Activated naive CD4-positive, alpha-beta T cell (primary cell): ENCODE measurements at places on chromosomes 1 and 21.

GRCh38 chr1:234841281-234841680 lies 231.3 kb upstream of the IRF2BP2 start:
- DNase-seq = no peak

GRCh38 chr1:33007190-33008050 lies 29.3 kb downstream of the AK2 start:
- no peak for DNase-seq

- DNase-seq = no peak
These were observed 49.4 kb downstream of the LAMC2 start for GRCh38 chr1:183235503-183235902.

- no peak for DNase-seq
These were observed 38.1 kb downstream of the NIBAN1 start for GRCh38 chr1:184935920-184936798.

DNA sequence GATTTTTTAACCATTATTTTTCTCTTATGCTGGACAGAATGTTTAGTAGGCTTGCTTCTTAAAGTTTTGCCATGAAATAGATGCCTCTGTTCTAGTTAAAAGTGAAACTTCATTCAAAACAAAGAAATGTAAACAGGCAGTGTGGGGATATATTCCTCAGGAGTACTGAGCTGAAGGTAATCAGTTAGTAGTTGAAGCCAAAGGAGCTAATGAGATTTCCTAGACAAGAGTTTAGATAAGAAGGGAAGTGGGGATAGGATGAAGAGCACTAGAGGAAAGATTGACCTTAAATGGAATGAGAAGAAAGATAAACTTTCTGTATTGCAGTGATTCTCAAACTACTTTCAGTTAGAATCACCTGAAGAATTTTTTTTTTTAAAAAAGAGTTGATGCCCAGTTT lies 23.9 kb downstream of the PRRC2C start:
- DNase-seq = no peak

- DNase-seq = no peak
These were observed 3.8 kb upstream of the NCMAP start for GRCh38 chr1:24551960-24552571.

DNA sequence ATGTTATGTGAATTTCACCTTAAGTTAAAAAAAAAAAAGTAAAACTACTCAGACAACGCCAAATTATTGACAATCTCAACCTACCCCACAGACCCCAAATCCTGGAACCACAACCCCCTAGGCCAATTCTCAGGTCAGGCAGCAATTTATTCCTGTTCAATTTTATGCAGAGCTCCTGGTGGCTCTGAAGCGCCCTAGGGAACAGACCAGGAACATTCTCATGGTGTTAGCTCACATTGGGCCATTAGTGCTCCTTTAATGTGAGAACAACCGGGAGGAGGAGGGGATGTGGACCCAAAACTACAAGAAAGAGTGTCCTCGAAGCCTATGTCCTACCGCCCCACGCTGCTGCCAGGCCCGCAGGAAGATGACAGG lies 403 bp upstream of the PSEN2 start:
- DNase-seq = no peak

GRCh38 chr1:1121611-1122077 lies 5.8 kb upstream of the C1orf159 start:
- DNase-seq = no peak

DNA sequence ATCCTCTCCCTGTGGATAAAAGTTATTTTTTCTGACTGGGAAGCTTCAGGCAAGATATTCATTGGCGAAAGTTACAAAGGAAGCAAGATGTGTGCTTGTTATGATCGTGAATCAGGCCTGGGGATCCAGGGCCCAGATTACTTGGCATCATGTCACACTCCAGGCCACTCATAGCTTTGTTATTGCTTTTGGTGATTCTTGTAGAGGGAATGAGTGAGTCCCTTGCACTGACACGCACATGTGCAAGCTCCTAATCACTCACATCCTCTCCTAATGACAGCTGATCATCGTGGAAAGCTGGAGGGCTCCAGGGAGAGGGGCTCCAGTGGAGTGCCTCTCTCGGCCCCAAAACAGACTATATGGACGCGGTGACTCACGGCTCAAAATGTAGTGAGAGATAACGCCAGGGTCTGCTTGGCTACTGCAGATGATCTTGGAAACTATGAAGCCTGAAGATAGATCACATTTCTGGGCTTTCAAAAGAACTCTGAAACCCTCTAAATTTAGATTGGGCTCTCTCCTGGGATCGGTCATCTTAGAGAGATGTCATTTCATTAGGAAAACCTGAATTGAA lies 481.1 kb upstream of the USP24 start:
- DNase-seq = no peak

- DNase-seq = no peak
These were observed 43.8 kb downstream of the NCF2 start for GRCh38 chr1:183546427-183546826.

- DNase-seq = no peak
These were observed 8.6 kb upstream of the LRRC8B start for GRCh38 chr1:89516055-89516454.

DNA sequence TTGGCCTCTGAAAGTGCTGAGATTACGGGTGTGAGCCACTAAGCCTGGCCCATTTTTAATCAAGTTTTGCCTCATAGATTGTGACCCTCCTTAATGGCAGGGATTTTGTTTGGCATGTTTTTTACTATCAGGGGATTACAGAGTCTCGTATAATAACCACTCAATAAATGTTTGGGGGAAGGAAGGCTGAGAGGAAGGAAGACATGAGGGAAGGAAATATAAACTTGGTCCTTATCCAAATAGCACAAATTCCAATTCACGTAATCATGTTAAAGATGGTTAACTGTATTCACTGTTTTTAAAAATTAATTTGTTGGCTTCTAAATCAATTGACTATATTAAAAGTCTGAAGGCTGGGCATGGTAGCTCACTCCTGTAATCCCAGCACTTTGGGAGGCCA lies 30.9 kb upstream of the SERTAD4 start:
- no peak for DNase-seq

GRCh38 chr1:226601456-226601855 lies 52.9 kb downstream of the STUM start:
- no peak for DNase-seq

GRCh38 chr1:1630965-1631781 lies 800 bp upstream of the MMP23B start:
- DNase-seq = no peak

GRCh38 chr1:10980094-10980577 lies 32.3 kb upstream of the TARDBP start:
- DNase-seq = no peak

DNA sequence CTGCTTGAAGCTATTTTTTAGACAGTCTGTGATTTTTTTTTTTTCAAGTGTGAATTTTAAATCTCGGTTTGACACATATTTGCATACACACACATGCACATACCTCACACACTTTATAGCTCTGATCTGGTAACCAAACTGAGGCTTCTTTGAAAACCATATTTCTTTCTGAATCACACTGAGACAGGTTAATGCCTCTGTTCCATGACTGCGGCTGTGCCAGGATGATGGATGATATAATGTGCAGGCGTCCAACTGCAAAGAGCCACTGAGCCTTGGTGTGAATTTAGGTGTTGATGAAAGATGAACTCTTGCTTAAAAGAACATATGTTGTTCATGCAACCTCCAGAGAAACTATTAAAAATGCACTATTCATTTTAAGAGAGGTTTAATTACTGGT lies 504.0 kb upstream of the OLFM3 start:
- DNase-seq = no peak

DNA sequence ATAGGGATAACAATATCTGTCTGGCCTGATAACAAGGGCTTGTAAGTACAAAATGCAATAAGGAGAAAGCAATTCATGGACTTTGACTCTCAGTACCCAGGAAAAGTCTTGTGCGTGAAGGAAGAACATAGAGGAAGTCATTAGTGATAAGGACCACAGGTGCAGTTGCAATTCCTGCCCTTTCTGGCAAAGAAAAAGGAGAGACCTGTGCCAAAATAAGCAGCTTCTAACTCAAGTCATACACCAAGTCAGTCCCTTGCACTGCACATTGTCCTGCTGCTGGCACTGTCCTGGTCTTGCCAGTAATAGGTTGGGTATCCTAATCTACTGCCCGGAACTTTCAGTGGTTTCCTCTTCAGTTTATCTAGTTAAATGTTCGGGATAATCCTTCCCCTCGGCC lies 14.8 kb upstream of the SOD1 start:
- DNase-seq = no peak

DNA sequence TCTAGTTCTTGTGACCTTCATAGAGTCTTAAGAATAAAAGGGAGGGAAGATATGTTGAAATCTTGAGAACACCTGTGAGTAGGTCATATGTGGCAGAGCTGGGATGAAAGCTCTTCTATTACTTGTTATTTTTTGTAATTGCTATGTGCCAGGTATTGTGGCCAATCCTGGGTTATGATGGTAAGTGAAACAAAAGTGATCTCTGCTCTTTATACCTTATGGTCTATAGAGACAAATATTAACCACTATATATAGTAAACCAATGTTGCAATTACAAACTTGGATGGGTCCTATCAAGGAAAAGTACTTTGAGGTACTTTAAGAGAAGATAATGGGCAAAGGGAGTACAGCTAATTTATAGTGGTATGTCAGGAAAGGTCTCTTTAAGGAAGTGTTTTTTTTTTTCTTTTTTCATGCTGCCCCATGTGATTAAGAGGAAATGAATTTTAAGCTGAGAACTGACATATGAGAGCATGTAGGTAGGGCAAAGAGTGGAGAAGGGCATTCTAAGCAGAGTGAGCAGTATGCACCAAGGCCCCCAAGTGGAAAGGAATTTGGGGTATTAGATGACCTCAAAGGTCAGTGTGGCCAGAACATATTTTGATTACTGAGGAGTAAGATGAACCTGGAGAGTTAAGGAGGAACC lies 43.3 kb downstream of the POU2F1 start:
- no peak for DNase-seq

DNA sequence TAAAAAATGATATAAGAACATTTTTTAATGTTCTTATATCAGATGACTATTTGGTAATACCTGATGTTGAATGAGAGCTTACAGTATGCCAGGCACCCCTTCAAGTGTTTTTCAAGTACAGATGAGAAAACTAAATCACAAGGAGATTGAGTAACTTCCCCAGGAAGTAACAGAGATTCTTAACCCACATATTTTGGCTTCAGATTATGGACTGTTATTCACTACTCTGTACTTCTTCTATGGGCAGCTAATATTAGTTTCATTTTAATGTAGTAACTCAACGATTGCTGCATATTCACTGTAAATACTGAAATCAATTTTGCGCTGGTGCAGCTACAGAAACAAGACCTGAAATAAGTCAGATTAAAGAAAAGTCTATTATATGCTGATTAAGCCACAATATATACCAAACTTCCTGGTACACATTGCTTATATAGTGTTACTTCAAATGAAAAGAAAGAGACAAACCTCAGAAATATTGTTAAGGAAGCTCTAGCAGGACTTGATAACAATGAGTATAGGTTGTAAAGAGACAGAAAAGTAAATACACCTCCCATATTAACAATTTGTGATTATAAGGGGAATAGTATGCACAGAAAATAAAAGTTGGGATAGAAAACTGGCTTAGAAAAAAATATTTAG lies 19.7 kb downstream of the DPYD start:
- no peak for DNase-seq

GRCh38 chr1:39398278-39399021 lies 93.0 kb upstream of the BMP8A start:
- DNase-seq = no peak

- no peak for DNase-seq
These were observed 36.8 kb upstream of the DUSP10 start for GRCh38 chr1:221778535-221779142.

DNA sequence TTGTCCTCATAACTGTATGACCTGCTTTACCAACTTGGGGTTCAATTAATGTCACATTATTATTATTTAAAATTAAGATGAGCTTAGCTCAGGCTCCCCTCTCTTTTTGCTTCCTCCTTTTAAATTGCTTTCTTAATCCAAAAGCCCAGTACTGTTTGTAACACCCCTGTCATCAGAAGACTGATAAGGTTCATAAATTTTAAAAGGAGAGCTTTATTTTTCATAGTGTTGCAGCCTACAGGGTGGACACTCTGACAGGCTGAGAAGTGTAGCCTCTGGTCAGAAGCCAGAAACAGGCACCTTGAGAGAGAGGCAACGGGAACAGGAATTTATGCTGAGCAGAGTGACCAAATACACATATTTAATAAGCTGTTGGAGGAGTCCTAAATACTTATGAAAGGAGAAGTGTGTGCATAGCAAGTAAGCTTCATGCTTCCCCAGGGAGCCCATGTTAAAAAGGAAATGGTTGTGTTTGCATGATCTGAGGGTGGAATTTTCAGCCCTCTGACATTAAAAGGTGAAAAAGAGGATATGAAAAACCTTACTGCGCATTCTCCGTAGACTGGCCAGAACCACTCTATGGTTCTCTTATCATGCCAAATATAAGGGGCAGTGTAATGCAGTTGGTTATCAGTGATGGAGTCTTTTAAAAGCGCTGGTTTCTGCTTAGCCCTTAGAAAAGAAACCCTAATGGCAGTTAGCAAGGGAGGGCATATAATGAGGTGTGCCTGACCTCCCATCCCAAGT lies 30.5 kb upstream of the FGGY start:
- no peak for DNase-seq

- DNase-seq = no peak
These were observed 107.8 kb downstream of the NME7 start for GRCh38 chr1:169259816-169260215.
